ENCODE measurements at places on chromosomes 7 and 10. TPM values are rescaled to one million over a fixed set of nuclear protein-coding genes. Genes with fewer than 3 reads are reported as not detected.

DNA sequence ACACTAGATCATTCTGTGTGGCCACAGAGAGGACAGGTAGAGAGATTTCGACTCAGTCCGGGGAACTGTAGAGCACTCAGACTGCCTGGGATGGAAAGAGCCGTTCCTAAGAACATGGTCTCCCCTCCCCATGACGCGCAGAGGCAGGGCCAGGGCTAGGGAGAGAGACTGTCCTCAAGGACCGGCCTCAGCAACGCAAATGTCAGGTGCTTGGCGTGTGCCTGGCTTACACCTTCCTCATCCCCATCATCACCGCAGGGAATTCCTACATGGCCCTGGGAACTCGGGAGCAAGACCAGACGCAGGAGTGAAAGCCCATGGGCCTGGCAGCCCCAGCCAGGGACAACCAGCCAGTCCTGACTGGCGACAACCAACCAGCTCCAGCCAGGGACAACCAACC lies 55.6 kb downstream of the PROSER2 start:
- no peak for DNase-seq

SPDYE8 gene
- total RNA-seq, result not detected

- no peak for DNase-seq
These were observed 755.2 kb upstream of the SORCS1 start for GRCh38 chr10:107919626-107920235.

GRCh38 chr7:20541608-20542349 lies 73.7 kb upstream of the ABCB5 start:
- no peak for DNase-seq

CALML5 gene
- not detected for total RNA-seq

GRCh38 chr7:2353936-2354185 lies 766 bp upstream of the EIF3B start:
- peak; percentile 93 for DNase-seq

GRCh38 chr7:36076074-36076473 lies 77.0 kb upstream of the EEPD1 start:
- DNase-seq, result no peak

ADCYAP1R1 gene
- total RNA-seq, result not detected

WDFY4 gene
- total RNA-seq, result 0.90 TPM

ELN gene
- total RNA-seq, result not detected

FAS gene
- total RNA-seq, result 49.0 TPM

DNA sequence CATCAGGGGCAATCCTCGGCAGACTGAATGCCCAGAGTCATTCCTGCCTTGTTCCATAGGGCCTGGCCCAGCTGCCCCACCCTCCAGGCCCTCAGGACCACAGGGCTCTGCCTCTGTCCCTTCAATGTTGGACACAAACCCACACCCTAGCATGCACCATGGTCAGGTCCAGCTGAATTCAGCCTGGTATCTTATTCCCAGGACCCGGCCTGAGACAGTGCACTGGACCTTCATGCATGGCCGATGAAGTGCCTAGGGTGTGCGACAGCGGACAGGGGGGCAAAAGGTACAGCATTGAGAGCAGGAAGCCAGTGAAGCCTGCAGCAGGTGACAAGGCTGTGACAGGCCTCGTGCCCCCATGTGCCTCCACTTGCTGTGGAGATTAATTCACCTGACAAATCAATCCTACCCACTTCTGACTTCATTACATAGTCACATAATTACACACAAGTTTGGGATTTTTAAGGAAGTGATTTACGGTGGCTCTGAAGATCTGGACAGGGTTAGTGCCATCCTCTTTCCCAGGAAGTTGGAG lies 261.9 kb downstream of the GRID1 start:
- DNase-seq, result no peak

GRCh38 chr7:98571006-98571405 lies 46.1 kb upstream of the NPTX2 start:
- no peak for DNase-seq

DNA sequence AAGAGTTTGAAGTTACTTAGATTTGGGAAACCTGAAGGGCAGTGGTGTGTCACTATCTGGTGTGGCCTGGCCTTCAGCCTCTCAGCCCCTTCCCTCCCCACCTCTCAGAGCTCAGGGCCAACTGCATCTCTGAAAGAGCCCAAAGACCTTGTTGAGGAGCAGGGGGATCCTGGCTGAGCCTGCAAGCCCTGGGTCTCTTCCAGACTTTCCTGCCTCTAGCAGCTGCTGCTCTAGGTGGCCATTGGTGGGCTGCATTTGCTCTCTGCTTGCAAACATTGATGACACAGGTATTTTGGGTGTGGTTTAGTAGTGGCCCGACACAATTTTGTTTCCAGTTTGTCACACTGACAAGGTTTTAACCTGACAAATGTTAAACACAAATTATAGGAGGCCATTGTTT lies 3.1 kb upstream of the UPP1 start:
- no peak for DNase-seq

DNA sequence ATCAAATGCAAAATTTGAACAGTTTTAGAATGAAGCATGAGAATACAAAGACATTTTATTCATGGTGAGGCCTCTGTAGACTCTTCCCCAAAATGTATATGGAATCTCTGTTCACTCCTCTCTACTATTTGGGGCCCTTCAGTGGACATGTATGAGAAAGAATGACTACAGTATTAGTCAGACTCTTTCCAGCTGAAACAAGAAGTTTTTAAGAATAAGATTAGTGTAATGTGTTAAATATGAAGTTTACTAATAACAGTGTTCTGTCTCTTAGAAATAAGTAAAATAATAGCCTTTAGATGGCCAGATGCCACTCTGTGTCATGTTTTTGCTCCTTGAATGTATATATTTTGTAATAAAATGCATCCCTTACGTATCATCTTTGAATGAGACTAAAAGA lies 585.6 kb downstream of the SUGCT start:
- DNase-seq, result no peak

AKR1C8 gene
- not detected for total RNA-seq

CH25H gene
- total RNA-seq, result not detected

GRCh38 chr10:67827811-67828210 lies 10.2 kb downstream of the DNAJC12 start:
- no peak for DNase-seq

DNA sequence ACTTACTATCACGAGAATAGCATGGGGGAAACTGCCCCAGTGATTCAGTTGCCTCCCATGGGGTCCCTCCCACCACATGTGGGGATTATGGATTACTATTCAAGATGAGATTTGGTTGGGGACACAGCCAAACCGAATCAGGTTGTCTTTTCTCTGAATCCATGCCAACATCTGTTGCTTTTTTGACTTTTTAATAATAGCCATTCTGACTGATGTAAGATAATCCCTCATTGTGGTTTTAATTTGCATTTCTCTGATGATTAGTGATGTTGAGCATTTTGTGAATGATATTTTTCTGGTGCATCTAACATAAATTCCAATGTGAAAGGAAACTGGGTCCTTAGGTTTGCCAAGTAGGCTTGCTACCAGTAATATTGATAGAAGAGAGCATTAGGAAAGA lies 69.0 kb upstream of the ARHGAP21 start:
- no peak for DNase-seq

DNA sequence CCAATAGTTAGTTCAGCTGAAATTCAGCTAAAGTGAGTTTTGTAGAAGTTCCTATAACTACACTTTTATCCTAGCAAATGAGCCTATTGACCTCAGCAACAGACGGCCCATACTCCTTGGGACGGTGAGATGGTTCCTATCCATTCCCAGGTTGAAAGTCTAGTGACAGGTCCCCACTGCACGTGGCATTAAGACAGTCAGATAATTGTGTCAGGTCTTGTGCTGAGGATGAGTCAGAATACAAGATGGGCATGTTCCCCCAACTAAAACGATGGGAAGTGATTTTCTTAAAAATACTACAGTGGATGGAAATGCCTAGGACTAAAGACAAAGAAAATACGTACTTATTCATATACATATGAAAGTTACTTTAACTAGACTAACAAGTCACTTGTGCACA lies 2.1 kb downstream of the CAV1 start:
- no peak for DNase-seq

GRCh38 chr10:8112230-8112905 lies 57.9 kb downstream of the GATA3 start:
- no peak for DNase-seq

DNA sequence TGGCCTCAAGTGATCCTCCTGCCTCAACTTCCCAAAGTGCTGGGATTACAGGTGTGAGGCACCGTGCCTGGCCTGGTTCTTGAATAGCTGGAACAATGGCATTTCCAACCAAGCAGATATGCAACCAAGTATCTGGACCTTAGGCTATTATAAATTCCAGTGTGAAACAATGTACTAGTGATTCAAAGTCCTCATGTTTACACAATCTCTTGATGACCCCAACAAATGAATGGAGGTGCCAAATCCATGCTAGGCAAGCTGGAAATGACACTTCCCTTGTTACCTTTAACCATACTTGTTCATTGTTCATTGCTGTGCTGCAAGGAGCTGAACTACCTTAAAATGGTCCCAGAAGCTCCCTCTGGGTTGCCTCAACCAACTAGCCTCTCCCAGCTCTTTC lies 282.2 kb upstream of the KLF14 start:
- no peak for DNase-seq

- DNase-seq, result no peak
These were observed 90.1 kb downstream of the TEX36 start for GRCh38 chr10:125592897-125593296.

- no peak for DNase-seq
These were observed 75.0 kb downstream of the GPR141 start for GRCh38 chr7:37758501-37759045.

UNCX gene
- not detected for total RNA-seq

DNA sequence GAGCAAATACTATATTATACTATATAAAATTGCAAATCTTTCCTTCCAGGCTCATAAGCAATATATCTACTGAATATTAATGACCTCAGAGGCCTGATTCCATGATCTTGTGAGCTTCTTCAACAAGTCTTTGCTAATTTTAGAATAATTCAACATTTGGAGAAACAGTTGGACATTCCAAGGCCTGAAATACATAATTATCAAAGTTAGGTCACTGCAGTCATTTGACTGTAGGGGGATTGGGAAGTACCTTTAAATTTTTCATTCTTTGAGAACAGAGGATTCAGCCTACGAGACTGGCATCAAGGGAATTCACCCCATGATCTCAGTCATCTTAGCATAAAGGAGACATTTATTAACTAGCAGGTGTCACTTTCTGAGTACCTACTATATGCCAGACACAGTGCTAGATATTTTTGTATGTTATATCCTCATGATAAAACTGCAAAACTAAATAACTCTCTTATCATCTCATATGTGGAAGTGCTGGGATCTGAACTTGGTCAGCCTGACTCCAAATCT lies 85.4 kb downstream of the DOCK4 start:
- DNase-seq, result no peak

FEZF1 gene
- not detected for total RNA-seq

OR2A7 gene
- 2.0 TPM for total RNA-seq

- no peak for DNase-seq
These were observed 13.0 kb downstream of the EN2 start for GRCh38 chr7:155470686-155471638.

CPA2 gene
- not detected for total RNA-seq

DNA sequence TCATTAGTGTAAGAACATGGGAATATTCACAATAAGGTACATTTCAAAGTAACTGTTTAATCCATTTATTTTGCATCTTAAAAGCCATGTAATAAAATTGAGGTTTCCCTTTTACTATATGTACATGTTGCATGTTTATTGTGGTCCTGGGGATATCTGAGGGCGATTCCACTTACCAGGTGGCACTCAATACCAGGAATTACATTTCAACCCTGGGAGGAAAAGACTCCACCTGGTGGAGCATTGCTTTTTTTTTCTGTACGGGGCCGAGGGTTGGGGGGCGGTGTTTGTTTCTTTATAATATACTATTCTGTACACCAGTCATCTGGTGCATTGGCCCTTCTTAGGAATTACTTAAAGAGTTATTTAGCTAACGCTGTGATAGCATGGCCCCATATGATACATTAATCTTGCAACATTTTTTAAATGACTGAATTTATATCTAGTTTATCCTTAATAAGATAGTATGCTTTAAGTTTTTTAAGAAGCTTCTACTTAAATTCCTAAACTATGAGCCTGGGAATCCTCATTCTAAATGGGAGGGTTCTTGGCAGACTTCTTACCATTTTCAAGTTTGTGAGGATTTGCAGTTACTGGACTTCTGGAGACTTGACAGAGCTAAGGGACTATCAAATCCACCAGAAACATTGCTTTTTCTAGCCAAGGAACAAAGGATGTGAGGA lies 7.2 kb upstream of the HGF start:
- DNase-seq, result no peak

DNA sequence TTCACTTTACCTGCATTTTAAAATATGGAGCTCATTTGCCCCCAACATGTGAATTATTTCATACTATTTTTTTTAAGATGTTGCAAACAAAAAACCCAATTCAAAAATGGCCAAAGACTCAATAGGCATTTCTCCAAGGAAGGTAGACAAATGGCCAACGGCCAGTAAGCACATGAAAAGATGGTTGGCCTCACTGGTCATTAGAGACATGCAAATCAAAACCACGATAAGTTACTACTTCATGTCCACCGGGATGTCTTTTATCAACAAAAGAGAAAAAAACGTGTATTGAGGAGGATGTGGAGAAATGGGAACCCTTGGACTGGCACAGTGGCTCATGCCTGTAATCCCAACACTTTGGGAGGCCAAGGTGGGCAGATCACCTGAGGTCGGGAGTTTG lies 3.4 kb upstream of the CTBP2 start:
- no peak for DNase-seq

DNA sequence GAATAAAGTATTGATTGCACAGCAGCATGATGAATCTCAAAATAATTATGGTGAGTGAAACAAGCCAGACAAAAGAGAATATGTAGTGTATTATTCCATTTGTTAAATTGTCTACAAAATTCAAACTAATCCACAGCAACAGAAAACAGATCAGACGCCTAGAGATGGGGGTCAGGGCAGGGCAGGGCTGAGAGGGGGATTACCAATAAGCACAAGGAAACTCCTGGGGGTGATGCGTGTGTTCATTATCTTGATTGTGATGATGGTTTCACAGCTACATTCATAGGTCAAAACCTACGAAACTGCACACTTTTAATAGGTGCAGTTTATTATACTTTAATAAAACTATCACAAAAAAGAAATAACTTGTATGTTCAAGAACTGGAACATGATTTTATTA lies 132.7 kb upstream of the CDK6 start:
- DNase-seq, result peak; percentile 21

CHAT gene
- not detected for total RNA-seq

GRCh38 chr10:49350846-49351532 lies 44.9 kb downstream of the DRGX start:
- DNase-seq, result no peak

DNA sequence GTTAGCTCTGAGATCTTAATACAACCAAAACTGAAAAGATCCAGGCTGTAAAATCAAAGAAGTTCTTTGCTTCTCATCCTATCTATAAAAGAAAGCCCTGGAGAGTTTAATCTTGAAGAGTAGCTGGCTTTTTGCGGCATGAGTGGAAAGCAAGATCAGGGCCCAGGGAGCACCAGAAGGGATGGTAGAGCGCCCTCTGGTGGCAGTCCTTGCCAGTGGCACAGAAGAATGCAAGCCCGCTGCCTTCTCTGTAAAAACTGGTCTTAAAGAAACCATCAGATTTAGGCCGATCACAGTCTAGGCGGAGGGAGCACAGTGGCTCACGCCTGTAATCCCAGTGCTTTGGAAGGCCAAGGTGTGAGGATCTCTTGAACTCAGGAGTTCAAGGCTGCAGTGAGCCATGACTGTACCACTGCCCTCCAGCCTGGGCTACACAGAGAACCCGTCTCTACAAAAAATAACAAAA lies 35.6 kb downstream of the CPN1 start:
- peak; percentile 91 for DNase-seq

- no peak for DNase-seq
These were observed 326.6 kb upstream of the GALNT17 start for GRCh38 chr7:70805360-70805759.

Measured in activated CD8-positive, alpha-beta T cell treated with anti-CD3 and anti-CD28 coated beads for 36 hours (primary cell).